ENCODE measurements at places on chromosomes 13 and 19.

DNA sequence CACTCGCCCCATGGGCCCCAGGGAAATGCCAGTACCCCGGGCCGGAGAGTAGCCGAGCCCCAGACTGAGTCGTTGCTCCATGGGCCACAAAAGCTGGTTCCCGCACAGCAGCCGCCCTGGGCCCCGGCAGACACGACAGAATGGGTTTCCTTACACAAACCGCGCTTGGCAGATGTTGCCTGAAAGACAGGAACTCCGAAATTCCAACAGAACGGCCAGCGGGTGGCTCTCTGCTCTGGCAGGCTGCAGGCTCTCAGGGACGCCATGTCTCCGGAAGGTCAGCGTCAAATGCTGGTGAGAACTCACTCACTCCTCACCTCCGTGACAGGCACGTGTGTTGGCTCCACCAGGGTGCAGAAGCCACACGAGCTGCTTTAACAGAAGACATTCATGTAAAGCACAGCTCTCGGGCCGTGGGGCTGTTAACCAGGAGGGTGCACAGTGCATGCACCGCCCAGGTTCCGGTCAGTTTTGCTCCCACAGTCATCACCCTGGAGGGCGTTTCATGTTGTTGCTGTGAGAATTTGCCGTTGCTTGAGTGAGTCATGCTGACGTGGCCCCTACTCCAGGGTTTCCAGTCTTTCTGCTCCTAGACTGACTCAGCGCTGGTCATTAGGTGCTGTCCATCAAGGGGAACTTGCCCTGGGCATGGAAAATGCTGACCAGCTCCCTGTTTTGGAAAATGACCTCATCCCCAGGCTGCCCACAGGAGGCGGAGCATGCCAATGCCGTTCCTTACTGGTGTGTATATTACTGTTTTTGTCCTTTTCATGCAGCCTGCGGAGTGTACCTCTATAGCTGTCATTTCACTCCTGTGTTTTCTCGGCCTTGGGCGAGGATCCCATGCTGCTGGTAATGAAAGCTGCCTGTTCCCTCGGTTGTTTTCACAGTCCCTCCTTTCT, 44.8 kb downstream of the ANKRD10 start:
- peak; percentile 85 for DNase-seq

DNA sequence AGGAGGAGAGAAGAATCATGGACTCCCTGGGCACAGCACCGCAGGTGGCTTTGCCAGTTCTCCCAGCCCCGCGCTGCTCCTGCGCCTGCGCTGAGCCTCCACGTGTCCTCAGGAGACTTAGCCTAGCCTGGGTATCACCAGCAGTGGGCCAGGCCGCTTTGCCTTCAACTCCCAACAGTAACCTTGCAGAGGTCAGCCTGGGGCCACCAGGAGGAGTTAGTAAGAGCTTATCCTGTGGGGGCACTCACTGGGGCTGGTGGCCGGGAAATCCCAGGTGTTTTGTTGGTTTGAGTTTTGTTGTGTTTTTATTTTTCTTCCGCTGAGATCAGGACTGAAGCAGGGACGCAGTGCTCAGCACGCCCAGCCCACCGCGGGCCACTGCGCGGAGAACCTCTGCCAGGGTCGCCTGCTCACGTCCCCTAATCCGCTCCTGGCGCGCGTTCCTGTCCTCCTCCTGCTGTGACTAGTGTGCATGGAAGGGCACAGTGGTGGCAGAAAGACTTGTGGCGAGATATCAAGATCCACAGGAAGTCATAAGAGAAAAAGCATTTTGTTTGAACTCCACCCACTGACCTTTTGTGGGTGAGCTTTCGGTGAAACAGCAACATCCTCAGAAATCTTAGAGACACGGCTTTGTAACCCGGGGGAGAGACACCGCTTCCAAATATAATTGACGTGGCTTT, 207.4 kb upstream of the RFC3 start:
- DNase-seq, result no peak

- peak; percentile 8 for DNase-seq
These were observed 17.2 kb downstream of the RASA3 start for GRCh38 chr13:114115191-114115671.

DNA sequence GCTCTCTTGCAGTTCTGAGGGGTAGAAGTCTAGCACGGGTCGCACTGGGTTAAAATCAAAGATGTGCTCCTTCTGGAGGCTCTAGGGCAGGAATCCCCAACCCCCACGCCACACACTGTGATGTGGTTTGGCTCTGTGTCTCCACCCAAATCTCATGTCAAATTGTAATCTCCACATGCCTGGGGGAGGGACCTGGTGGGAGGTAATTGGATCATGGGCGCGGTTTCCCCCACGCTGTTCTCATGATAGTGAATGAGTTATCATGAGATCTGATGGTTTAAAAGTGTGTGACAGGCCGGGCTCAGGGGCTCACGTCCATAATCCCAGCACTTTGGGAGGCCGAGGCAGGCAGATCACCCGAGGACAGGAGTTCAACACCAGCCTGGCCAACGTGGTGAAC, 26.6 kb upstream of the CALM3 start:
- DNase-seq, result no peak

DNA sequence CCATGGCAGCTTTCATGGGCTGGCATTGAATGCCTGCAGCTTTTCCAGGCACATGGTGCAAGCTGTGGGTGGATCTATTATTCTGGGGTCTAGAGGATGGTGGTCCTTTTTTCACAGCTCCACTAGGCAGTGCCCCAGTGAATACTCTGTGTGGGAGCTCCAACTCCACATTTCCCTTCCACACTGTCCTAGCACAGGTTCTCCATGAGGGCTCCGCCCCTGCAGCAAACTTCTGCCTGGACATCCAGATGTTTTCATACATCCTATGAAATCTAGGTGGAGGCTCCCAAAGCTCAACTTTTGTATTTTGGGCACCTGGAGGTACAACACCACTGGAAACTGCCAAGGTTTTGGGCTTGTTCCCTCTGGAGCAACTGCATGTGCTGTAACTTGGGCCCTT, 450.6 kb downstream of the LMO7 start:
- DNase-seq, result no peak

DNA sequence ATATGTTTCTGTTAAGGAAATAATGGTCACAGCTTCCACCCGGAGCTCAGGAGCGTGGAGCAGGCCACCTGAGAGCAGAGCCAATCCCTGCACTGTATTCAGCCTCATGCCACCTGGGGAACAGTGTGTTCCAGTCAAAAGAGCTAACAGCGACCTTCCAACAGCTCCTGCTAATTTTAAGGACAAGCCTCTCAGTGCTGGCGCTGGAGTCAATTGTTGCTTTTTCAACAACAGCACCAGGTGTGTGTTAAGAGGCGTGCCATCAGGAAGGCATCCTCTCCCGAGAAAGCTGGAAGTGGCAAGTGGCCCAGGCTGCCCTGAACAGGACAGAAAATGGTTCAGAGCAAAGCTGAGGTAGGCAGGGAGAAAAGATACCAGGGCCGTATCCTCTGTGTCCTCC, 102.0 kb downstream of the CACNA1A start:
- no peak for DNase-seq

DNA sequence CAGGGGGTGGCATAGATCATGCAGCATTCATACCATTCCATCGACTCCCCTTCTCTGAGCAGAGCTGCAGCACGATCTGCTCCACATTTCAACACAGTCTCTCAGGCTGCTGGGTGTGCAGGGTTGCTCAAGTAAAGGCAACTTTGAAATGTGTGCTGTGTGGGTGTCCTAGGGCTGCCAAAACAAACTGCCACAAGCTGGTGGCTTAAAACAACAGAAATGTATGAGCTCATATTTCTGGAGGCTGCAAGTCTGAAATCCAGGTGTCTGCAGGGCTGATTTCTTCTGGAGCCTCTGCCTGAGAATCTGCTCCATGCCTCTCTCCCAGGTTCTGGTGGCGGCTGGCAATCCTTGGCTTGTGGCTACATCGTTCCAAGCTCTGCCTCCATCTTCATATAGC, 63.7 kb upstream of the WDFY2 start:
- DNase-seq, result no peak

DNA sequence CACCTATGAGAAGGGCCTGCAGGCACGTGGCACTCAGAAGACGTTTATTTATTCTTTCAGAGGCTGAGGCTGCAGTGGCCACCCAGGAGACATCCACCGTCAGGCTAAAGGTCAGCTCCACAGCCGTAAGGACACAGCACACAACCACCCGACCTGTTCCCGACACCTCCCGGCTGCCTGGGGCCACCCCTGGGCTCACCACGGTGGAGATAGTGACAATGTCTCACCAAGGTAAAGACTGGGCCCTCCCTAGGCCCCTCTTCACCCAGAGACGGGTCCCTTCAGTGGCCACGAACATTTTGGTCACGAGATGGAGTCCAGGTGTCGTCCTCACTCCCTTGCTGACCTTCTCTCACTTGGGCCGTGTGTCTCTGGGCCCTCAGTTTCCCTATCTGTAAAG, 32.5 kb downstream of the SPC24 start:
- no peak for DNase-seq
